Left cardiac atrium (tissue), 4 donors: ENCODE measurements at places on chromosomes 16 and 17.

DNA sequence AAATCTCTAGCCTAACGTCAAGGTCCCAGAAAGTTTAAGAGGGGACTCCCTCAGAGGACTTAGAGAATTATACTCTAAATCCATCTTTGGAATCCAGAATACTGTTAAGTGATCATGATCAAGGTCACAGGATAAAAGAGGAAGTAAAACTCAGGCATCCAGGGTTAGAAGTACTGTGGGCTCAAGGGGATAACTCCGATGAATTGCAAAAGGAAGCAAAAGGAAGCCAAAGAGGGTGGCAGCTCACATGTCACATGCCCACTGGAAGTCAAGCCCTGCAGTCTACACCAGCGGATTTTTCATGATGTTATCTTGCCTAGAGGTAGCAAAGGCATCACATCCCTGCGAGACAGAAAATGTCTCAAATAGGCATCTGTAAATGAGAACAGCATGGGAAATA is 3.8 kb downstream of the ZNF821 start:
- no peak for DNase-seq

- no peak for DNase-seq
Measured at GRCh38 chr17:78953356-78954350, 26.1 kb downstream of the LGALS3BP start.

- no peak for DNase-seq
Measured at GRCh38 chr16:54080524-54081008, 206.0 kb downstream of the IRX3 start.

DNA sequence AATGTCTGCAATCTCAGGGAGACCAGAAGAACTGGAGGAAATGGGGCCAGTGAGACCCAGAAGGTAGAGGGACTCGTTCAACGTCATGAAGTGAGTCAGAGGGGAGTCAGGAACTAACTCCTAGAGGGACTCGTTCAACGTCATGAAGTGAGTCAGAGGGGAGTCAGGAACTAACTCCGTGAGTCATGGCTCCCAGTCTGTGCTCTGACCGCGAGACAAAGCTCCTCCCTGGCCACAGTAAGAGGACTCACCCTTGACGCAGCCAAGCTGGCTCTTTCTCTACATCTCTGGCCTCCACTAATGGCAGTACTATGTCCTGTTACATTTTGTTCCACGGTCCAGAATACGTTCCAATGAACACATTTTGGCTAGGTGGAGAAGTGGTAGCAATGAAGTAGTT is 902.5 kb downstream of the KCNJ2 start:
- DNase-seq = no peak
